Neural progenitor cell (in vitro differentiated cells): ENCODE measurements at places on chromosomes 11 and 22.
A peak's percentile ranks its signal among the peaks of the same experiment; 100 is the strongest.

DNA sequence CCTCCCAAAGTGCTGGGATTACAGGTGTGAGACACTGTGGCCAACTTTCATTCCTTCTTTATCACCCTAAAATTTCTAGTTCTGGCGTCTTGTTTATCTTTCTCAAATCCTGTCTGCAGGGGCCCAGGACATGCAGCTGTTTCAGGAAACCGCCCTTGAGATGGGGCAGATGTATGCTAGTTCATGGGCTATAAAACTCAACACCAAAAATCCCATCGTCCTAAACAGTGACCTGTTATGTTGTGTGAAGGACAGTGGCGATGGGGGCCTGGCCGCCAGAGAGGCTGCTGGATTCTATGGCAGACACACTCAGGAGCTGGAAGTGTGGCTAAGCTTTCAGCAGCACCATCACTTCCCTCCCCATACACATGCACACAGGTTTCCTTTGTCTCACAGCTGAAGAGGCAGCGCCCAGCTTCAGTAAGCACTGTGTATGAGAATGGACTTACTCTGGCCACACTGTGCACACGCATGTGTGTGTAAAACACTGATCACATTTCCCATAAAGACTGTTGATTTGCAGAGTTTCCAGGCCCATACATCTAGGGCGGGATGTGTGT, 36.7 kb downstream of the MARK2 start:
- DNase-seq = no peak

GRCh38 chr11:69396051-69396947, 85.2 kb upstream of the LINC01488 start:
- DNase-seq = no peak

- no peak for DNase-seq
These were observed 14.6 kb downstream of the SPECC1L start for GRCh38 chr22:24285245-24285644.

DNA sequence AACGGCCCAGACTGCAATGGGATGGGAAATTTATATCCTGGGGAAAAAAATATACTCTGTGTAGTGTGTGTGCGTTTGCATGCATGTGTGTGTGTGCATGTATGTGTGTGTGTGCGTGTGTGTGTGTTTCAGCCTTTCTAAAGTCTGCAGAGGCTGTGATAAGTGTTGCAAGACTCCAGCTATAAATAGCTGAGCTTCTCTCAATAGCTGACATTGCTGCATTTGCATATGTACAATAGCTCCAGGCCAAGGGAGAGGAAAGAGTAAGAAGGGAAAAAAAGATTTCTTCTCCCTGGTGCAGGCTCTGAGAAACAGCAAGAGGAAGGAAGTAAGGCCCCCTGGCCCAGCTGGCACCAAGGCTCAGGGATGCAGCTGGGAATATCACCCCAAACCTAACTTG, 483.0 kb downstream of the MN1 start:
- DNase-seq = peak; percentile 21

DNA sequence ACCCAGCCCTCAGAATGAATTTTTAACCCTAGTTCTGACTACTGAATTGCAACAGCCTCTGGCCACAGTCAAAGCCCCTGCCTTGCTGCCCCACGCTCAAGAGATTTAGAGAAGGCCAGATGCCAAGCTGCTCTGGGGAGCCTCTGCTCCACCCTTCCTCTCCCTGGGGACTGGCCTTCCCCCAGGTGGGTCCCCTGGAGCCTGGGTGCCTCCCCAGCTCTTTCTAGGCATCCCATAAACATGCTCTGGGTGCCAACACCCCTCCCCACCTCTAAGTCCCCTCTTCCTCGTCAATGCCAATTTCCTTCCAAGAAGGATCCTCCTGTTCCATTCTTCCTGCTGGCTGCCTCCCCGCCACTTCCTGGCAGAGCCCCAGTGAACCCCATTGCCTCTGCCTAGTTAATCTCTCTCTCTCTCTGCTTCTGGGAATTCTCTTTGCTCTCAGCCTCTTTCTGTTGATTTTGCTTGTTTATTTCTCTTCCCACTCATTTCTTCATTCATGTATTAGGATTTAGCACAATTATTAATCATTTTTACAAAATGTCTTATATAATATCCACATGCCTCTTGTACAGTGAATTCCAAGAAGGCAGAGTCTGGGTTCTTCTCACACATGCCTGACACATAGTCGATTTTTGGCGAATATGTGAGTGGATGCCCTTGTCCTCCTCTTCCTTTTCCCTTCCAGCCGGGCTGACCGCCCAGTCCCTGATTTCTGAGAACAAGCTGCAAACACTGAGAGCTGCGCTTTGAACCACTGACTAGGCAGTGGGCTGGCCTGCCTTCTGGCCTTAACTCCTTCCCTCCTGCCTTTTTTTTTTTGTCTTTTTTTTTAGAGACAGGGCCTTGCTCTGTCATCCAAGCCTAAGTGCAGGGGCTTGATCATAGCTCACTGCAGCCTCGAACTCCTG, 17.5 kb downstream of the UQCR10 start:
- DNase-seq = no peak

GRCh38 chr11:130622141-130622542, 173.7 kb downstream of the ADAMTS15 start:
- DNase-seq = no peak

GRCh38 chr22:30763815-30764673, 69.4 kb downstream of the OSBP2 start:
- peak; percentile 88 for DNase-seq

GRCh38 chr11:95698676-95699557, 90.7 kb downstream of the FAM76B start:
- no peak for DNase-seq

- peak; percentile 77 for DNase-seq
These were observed 57.0 kb downstream of the BCR start for GRCh38 chr22:23237201-23237798.

GRCh38 chr11:133790995-133791394, 54.3 kb downstream of the SPATA19 start:
- DNase-seq = no peak

GRCh38 chr22:49550141-49550430, 277.6 kb downstream of the BRD1 start:
- DNase-seq = no peak

- DNase-seq = no peak
These were observed 17.5 kb upstream of the SCGB1A1 start for GRCh38 chr11:62401356-62401755.

DNA sequence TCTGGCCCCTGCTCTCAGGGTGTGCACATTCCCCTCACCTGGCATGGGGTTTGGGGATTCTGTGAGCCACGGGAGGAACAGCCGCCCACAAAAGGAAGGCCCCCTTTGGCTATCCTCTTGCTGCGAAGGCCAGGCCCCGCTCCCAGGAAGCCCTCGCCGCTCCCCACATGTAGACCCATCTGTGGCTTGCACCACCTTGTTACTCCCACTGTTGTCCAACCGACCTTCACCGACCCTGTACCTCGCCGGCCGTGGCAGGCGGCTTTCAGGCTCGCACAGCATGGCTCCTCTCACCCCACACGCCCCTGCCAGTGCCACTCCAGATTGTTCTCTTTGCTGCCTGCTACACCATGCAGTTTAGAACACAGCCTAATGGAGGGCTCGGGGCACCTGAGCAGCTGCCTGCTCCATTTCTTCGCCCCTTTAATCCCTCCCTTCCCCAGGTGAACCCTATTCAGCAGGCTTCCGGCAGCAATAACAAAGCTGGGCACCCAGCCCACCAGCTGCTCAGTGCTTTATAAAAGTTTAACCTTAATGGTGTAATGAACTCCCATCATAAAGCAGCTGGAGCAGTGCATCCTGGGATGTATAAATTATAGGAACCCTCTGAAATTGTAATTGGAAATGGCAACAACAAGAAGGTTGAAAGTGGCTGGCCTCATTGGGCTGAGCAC, 10.7 kb downstream of the DAGLA start:
- no peak for DNase-seq
